Cerebellar nuclear complex (tissue), 1 donor: ENCODE measurements at places on chromosomes 12 and 14.

- DNase-seq: no peak
Observed at GRCh38 chr12:53577941-53578352, 48.2 kb downstream of the ATF7 start.

DNA sequence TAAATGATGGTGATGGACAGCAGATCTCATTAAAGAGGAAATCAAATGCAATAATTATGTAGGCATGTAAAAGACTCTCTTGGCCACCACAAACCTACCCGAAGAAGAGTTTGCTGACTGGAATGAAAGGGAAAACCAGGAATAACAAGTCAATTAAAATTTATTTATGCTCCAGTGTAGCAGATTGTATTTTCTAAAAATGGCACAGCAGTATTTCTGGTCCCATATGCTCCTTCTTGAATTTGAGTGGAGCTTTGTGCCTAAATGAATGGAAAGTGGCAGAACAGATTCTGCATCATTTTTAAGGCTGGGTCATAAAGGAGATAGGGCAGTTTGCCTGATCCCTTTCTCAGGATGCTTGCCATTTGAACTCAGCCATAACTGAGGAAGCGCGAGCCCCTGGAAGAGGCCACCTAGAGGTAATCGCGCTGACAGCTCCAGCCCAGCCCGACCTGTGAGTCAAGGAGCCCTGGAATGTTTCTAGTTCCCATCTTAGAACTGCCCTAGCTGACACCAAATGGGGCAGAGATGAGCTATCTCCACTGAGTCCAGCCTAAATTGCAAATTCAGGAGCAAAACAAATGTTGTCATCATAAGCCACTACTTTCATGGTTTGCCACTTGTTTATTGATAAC, 229.2 kb upstream of the TMTC1 start:
- no peak for DNase-seq

GRCh38 chr12:27696864-27697564, 767 bp downstream of the REP15 start:
- no peak for DNase-seq

DNA sequence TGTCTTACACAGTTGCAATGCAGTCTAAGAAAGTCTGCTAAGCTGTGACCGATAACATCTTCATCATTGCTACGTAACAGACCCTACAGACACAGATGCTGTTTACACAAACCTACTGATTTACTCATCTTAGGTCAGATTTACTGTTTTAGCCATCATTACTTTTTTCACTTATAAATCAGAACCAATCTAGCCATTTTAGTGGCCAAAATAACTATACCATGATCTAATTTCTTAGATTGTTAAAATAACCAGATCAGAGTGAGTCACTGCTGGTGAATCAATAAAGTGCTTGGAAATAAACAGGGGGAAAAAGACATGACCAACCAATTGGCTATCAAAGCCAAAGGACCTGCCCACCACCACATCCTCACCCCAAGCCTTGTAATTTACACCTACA, 57.0 kb upstream of the FOXN3 start:
- DNase-seq: no peak

DNA sequence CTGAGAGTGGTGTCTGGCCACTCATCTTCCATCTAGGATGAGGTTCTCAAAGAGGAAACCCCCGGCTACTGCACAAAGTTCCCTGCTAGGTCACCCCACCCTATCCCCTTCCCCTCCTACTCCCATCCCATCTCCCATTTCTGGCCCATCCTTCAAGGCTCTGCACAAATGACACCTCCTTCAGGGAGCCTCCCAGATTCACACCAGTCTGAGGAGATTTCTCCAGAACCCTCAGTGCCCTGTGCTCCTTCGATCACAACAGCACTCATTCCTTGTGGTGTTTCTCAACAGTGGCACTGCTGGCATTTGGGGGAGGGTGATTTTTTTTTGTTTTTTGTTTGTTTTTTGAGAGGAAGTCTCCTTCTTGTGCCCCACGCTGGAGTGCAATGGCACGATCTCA, 2.9 kb downstream of the CAMKK2 start:
- DNase-seq: no peak

- no peak for DNase-seq
Observed at GRCh38 chr12:48045965-48046518, 41.8 kb upstream of the COL2A1 start.

DNA sequence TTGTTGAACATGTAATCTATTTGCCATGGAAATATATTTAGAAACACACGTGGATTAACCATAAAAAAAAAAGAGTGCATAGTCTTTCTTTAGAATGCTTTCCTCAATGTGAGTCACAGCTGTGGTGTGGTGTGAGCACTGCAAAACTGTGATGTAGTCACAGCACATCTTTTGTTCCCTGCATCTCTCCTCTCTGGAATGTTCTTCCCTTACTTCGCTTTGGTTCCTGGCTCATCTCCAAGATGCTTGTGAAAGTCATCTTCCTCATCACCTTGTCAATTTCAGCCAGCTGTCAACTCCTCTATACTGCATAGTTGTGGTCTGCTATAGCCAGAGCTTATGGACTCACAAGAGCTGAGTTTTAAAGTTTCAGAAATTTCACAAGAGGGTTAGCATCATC, 60.2 kb downstream of the STAB2 start:
- DNase-seq: no peak

- DNase-seq: no peak
Observed at GRCh38 chr12:12990700-12991468, 9.2 kb downstream of the HEBP1 start.

DNA sequence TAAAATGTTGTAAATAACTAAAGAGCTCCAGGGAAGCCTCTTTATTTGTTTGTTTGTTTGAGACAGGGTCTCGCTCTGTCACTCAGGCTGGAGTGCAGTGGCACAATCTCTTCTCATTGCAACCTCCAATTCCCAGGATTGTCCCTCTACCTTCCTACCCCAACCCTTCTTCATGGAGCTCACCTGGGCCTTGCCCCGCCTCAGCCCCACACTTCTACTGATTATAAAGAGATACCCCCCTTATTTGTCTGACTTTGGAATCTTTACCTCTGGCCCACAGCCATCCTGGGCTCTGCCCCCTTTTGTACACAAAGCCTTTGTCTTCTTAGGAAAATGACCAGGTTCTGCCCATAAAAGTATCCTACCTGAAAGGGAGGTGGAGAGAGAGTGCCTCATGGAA, 9.1 kb upstream of the BLTP3B start:
- no peak for DNase-seq

DNA sequence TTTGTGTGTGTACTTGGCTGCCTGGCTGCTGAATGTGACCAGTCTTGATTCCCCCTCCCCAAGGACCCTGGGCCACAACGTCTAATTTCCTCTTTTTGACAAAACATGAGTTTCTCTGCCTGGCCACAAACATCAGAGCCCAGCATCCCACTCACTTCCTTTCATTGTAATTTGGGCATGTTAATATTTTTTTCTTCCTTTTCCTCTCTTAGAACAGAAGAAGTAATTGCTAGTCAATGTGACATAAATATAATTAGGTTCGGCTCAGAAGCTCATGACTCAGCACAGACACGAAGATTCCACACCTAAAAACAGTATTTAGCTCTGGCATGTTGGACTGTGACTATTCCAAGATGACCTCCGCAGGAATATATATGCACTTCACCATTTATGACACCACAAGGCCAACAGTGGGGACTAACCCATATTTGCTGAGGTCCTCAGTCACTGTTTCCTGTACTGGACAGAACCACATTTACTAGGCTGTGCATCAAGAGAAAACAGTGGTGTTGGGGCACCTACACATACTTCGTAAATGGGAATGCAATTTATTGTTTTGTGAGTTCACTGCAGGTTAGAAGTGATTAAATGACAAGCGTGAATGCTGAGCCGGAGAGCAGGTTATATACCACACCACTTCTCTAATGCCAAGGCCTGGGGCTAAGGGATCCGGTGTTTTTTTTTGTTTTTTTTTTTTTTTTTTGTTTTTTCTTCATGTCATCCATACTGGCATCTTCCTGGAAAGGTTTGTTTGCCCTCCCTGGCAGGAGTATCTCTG, 4.2 kb downstream of the GSG1 start:
- no peak for DNase-seq

DNA sequence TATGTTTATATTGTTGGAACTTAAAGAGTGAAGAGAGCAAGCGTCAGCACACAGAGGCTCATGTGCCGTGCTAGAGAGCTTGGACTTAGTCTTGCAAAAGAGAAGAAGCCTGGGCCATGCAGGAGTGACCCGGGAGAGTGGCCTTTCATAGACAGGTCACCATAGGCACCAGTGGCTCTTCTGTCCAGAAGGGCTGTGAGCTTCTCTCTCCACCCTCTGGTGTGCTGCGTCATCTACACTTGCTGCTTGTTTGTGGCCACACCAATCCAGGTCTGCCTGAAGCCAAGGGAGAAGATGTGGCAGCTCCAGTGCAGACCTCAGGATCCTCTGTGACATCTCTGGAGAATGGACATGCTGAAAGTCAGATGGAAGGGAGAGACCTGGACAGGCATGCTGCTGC, 74.4 kb downstream of the NTF3 start:
- DNase-seq: no peak

DNA sequence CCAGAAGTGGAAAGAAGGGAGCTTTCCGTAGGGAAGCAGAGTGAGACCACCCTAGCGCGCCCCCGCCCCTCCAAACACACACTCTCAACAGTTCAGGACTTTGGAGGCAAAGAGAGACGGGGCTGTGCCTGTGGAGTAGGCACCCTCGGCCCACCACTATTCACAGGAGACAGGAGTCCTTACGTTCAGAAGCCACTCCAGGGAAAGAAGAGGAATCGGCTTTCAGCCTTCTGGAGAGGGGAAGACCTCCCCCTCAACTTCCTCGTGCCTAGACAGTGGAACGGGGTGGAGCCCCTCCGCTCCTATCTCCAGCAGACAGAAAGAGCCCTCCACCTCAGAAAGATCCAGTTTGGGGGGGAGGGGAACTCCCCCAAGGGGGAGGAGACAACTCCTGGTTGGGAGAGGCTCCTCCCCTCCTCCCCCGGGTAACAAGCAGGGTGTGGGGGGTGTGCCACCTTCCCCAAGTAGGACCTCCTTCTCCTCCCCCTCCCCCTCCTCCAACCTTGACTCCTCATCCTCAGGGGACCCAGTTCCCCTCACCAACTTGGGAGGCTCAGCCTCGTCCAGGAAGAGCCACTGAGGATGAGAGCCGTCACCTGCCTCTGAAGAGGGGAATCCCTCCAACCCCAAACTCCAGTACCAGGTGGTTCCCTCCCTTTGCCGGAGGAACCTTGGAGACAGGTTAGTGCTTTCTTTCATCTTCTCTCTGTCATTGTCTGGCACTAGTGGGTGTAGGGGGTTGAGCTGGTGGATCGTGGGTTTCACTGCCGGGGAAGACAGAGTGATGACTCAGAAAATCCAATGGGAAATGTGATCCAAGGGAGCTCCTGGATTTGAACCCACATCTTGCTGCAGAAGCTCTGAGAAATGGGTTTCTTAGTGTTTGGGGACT, 883 bp downstream of the FOXJ2 start:
- DNase-seq: peak; percentile 16

- no peak for DNase-seq
Observed at GRCh38 chr12:66280561-66280960, 21.7 kb upstream of the HELB start.

DNA sequence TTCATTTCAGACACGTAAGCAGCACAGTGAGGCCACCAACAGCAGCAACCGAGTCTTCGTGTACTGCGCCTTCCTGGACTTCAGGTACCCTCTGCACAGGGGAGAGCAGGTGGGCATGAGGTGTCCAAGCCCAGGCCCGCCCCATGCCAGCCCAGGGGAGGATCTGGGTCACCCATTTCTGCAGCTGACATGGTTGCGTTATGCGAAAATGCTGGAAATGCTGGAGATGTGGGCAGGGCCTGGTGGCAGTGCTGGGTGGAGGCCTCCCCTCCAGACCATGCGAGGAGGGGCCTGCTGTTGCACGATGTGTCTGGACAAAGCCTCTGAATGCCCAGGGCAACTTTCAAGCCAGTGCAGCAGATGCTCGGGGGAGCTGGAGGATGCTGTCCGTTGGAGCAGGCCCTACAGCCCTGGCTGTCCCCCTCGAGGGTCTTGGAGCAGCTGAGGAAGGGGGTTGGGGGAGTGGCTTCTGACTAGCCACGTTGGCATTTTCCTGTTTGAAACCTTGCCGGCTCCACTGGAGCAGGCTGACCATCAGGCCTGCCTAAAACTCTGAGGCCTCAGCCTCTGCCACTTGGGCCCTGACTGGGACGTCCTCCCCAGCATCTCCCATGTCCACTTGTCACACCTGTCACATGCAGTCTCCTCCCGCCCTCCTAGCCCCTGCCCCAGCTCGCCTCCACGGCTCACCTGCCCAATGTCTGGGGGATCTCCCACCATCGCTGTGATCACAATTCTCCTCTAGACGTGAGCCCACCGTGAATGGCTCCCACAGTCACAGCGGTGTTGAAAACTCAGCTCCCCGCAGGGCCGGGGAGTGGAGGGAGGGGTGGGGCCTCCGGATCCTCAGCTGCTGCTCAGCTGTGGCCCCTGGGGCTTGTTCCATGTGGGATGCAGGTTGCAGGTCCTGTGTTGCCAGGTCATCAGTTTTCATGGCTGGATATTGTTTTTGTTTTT, 123.4 kb downstream of the ADGRD1 start:
- no peak for DNase-seq

- DNase-seq: no peak
Observed at GRCh38 chr12:46296822-46297221, 28.0 kb upstream of the SLC38A1 start.

GRCh38 chr14:49970474-49971147, 77.7 kb downstream of the ARF6 start:
- no peak for DNase-seq

- no peak for DNase-seq
Observed at GRCh38 chr12:51852404-51853137, 4.1 kb upstream of the FIGNL2 start.

DNA sequence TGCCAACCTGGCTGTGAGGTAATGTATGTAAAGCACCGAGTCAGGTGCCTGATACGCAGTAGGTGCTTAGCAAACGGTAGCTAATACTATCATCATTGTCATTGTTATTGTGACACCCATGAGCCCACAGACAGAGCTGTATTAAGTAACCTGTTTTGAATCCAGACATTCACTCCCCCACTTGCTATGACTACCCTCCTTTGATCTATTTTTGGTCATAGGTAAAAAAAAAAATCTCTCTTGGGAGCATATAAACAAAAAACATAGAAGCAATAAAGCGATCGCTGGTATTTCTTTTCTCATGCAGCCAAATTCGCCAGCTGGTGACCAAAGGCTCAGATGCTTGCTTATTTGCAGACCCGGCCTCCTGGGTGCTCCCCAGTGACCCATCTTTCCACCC, 330.2 kb downstream of the DPF3 start:
- no peak for DNase-seq

DNA sequence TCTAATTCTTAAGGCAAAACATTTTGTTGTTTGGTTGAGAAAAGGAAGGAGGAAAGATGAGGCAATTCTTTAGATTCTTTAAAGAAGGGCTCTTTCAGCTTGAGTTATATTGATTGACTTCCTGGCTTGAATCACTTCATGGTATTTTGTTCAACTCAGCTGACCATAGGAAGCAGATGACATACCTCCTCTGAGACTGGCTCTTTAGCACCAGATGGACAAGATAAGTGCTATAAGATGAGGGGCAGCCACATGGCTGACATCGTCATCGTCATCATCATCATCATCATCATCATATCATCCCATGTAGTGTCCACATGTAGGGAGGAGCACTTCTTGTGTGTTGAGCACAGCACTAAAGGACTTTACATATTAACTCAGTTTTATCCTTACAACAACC, 81.3 kb downstream of the SSPN start:
- no peak for DNase-seq
